Hematopoietic multipotent progenitor cell treated with erythropoietin and hydrocortisone succinate and interleukin-3 and kit ligand, for 6 days (in vitro differentiated cells): ENCODE measurements at places on chromosomes 11 and 22.
A peak's percentile ranks its signal among the peaks of the same experiment; 100 is the strongest.

- no peak for DNase-seq
Observed at GRCh38 chr11:106086135-106086534, 8.7 kb downstream of the AASDHPPT start.

- DNase-seq, result no peak
Observed at GRCh38 chr11:108944471-108945178, 279.8 kb downstream of the DDX10 start.

- no peak for DNase-seq
Observed at GRCh38 chr11:65817312-65817834, 16.4 kb upstream of the SNX32 start.

DNA sequence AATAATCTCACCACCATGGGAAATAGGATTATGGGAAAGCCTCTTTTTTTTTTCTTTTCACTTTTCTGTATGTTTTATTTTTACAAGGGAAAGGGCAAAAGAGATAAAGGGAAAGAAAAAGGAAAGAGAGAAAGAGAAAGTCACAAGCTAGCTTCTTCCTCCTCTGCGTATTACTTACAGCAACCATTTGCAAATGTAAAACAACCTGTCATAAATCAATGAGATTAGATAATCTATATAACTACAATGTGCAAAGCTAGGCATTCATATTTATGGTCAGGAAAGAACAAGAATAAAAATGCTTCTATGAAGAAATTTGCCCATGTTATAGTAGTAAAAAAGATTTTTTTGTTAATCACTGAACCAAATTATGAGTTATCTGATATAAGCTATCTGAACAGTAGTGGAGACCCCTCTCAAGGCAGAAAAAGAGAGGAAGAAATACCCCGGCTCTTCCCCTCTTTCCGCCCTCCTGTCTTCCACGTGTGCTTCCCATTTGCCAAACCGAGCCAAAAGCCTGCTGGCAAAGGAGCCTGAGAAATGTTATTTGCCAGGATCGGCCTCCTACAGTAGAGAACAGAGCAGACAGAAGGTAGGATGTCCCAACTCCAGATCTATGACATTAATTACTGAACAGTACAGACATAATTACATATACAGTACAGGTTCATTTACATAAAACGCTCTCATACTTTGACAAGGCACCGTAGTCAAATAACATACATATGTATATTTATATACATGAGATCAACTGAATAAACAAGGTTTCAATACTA, 50.2 kb downstream of the ARHGAP32 start:
- DNase-seq, result no peak

DNA sequence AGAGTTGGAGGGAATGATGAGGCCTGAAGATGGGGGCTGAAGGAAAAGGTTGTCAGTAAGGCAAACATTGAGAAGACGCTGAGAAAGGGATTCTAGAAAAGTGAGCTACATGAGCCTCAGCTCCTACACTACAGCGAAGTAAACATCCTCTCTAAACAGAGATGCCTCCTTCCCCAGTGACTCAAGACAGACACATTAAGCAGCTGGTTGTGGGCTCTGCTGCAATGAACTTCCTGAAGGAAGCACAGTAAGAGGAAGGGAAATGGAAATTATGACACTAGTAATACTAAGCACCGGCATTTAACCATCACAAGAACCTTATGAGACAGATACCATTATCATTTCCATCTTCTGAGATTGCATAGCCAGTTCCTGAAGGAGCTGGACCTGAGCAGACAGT, 190.5 kb downstream of the C11orf87 start:
- no peak for DNase-seq

DNA sequence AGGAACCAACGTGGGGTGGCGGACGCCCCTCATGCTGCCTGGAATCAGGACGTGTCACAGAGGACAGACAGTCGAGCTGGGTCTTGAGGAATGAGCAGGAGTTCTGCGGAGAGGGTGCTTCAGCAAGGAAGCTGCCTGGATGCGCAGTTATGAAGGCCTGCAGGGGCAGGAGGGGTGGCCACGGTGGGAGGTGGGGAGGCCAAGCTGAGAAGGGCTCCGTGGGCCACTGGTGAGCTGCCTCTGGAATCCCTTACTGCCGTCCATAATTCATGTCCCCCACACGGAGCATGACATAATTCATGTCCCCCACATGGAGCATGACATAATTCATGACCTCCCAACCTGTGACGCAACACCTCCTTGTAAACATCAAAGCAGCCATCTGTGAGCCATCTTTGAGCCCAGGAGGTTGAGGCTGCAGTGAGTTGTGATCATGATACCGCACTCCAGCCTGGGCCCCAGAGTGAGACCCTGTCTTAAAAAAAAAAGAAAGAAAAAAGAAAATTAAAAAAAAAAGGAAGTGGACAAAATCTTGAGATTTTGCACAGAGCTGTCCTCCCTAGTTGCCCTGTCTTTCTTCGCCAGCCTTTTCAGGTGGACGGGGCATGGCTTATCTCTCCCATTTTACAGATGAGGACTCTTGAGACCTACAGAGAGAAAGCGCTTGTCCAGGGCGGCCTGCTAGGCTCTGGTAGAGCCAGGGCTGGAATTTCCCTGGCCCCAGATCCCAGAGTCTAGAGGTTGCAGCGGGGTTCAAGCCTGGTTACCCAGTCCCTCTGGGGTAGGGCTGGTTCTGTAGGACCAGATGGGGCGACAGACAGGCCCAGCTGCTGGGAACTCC, 24.3 kb upstream of the PICK1 start:
- peak; percentile 48 for DNase-seq

DNA sequence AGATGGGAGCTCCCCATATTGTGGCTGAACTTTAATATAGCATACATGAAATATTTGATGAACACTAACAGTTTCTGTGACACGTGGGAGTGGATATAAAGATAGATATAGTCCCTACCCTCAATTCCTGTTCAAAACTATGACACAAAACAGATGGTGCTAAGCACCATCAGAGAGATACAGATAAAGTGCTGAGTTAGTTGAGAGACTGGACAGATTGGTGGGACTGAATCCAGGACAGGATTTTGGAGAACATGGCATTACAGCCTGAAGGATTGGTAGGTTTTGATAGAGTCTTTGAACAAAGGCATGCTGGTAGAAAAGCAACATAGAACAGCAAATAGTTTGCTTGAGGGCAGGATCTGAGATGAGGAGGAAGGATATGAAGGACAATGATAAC, 215.1 kb upstream of the SORL1-AS1 start:
- no peak for DNase-seq

DNA sequence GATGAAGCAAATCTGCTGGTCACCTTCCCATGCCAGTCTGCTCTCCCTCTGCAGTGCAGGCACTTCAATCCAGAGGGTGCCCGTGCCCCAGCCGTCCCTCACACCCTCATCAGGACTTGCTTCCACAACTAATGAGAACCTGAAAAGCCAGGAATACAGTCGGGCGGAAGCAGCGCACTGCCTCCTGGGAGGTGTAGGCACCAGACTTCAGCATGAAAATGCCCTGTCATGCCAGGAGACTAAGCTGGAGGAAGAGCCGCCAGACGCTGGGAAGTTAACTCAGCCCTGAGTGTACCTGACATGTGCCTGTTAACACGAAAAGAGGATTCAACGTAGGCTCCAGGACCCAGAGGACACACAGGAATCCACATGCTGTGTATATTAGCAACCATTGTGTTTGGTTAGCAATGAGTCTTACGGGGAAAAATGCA, 40.1 kb upstream of the FLI1 start:
- DNase-seq, result peak; percentile 66

DNA sequence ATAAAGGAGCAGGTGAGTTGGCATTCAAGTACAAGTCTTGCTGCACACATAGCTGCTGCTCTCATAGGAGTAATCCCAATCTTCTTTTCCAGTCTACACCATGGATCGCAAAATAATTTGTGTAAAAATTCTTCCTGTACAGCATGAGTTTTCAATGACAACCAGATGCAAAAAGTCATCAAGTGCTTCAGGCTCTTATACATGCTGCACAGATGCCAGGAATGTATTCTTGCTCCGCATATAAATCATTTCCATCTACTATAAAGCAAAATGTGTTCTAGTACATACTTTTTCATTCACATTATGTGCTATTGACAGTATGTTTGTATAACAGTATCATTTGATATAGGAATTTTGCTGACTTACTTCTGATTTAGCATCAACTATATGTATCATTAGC, 35.4 kb downstream of the NXPE2 start:
- DNase-seq, result no peak

- no peak for DNase-seq
Observed at GRCh38 chr11:99068832-99069231, 48.1 kb downstream of the CNTN5 start.

GRCh38 chr11:86592659-86593451, 79.6 kb downstream of the ME3 start:
- peak; percentile 92 for DNase-seq

- peak; percentile 56 for DNase-seq
Observed at GRCh38 chr11:43316451-43316850, 4.7 kb downstream of the API5 start.

GRCh38 chr11:35632301-35632700, 14.0 kb downstream of the FJX1 start:
- no peak for DNase-seq

DNA sequence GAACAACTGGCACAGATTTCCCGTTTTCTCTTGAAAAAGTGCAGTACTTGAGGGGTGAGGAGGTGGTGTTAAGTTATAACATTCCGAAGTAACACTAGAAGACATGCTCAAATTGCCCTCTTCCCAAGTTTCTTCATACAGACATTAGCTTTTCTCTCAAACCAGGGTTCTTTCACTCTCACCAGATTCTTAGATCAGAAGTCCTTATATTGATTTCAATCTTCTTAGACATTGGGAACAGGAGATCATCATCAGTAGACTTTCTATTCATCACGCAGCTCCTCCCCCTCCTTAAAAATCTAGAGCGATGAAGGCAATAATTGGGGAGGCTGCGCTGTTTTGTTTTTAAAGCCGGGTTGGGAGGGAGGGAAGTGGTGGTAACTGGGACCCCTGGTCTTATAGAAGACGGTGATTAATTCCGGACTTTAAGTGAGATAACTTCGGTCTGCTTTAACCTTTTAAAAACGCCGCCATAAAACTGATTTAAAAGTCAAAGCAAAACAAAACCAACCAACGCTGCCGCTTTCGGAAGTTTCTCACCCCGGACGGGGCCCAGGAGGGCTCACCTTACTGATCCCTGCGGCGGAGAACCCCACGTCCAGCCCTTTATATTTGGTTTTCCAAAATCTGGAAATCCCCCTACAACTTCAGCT, 665 bp downstream of the USP28 start:
- DNase-seq, result peak; percentile 32

GRCh38 chr11:36254713-36255112, 34.5 kb downstream of the COMMD9 start:
- no peak for DNase-seq

DNA sequence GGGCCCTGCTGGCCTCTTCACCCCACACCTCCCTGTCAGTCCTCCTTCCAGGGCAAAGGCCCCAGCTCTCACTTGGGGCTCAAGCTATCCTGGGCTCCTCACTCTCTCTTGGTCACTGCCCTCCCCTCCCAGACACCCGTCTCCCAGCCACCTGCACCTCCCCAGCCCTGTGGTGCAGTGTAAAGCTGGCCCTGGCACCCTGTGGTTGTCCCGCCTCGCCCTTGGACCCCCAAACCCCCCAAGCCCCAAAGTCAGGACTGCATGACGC, 16.8 kb upstream of the PPARA start:
- DNase-seq, result no peak

DNA sequence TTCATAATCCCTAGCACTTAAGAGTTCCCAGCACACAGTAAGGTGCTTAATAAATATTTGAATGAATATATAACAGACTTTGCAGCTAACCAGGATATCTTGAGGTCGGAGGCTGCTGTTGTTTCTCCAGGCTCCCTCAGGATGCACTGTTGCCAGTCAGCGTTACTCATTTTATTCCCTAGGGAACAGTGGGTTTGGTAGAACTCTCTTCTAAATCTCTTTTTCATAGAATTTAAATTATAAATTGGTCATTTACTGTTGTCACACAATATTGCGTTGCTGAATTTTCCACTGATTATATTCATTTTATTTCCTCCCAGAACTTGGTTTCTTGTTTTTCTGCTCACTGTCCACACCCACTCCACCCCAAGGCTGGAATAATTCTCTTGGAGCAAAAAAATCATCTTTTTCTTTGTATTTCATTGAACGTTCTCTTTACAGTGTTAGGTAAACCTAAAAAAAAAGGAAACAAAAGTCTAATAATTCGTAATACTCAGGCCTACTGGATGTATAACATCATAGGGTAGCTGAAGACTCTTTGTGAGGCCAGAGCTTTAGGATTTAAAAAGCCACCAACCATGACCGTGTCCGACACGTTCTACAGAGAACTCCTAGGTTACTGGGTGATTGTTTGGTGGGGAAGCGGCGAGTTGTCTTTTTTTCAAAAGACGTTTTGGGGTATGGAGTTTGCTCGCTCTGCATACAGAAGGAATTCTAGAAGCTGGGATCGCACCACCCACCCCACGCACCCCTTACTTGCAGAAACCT, 766 bp upstream of the CAPRIN1 start:
- DNase-seq, result no peak

DNA sequence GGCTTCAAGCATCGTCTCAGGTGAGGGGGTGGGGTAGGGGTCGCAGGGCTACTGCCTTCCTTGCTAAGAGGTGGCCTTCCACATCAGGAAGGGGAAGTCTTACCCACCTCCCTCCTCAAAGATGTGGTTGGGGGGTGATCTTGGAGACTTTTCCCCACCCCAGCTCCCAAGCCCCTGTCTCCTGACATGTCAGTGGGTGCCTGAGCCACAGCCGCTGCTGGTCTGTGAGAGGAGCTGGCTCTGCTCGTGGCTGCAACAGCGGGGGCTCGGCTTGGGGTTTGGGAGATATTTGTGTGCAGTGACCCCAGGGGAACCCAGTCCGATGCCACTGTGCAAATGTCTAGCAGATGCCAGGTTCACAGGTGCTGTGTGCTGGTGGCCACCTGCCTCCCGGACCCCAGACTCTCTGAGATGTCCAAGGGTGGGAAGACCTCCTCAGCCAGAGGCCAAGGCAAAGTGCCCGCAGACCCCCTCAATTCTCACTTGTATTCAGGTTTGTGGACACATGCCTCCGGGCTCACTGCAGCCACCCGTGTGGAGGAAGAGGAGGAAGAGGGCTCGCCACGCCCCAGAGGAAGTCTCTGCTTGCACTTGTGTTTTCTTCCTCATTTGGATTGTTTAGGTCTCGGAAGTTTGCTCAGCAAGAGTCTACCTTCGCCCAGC, 1.9 kb downstream of the KCNQ1 start:
- DNase-seq, result peak; percentile 32

DNA sequence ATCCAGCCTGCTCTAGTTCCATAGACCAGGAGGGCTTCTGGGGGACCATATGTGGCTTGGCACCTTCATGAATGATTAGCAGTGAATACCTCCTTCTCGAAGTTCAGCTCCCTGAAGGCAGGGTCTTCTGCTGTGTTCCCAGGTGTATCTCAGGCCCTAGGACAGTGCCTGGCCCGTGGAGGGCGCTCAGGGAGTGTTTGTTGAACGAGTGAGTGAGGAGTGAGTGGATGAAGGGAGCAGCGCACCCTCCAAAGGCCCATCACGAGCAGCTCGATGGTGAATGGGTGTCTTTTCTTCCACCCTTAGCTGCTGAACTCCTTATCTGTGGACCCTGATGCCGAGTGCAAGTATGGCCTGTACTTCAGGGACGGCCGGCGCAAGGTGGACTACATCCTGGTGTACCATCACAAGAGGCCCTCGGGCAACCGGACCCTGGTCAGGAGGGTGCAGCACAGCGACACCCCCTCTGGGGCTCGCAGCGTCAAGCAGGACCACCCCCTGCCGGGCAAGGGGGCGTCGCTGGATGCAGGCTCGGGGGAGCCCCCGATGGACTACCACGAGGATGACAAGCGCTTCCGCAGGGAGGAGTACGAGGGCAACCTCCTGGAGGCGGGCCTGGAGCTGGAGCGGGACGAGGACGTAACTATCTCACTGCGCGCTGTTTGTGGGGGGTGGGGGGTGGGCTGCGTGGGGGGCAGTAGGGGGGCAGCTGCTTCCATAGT, 9.5 kb downstream of the ANO1 start:
- no peak for DNase-seq

- peak; percentile 47 for DNase-seq
Observed at GRCh38 chr11:67732045-67732787, 57.8 kb upstream of the ALDH3B2 start.
